ENCODE measurements at places on chromosomes 3 and 15. TPM values are rescaled to one million over a fixed set of nuclear protein-coding genes. Genes with fewer than 3 reads are reported as not detected.

Gene GALNT15
- not detected for total RNA-seq

Gene KNG1
- not detected for total RNA-seq

Gene SI
- not detected for total RNA-seq

DNA sequence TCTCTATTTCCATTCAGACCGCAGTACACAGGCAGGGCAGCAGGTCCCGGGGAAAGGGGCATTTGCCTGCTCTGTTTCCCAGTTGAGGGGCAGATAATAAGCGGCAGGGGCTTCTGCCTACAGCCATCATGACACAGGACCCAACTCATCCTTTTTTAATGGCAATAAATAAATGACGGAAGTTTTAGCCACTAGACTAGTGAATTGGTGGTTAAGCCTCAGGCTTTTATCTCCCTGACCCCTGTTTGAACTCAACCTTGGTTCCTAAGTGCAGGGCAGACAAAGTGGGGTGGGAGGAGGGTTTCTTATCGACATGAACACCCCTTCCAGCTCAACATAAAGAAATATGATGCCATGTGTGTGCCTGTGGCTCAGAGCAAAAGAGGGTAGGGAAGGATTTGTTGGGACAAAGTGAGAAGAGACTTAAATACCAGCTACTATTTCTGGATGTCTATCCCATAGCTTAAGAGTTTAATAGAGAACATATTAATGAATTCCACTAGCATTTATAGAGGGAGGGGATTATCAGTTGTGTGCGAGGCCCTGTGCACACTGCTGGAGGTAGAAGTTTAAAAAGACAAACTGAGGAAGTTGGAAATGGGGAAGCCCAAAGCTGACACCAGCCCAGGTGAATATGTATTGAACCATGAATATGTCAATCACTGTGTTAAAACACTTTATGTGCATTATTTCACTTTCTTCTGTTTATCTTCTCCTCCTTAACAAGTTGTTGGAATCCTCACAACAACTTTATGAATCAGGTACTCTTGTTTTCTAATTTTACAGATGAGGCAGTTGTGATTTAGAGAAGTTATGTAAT lies 939.4 kb downstream of the MCTP2 start:
- no peak for DNase-seq

DNA sequence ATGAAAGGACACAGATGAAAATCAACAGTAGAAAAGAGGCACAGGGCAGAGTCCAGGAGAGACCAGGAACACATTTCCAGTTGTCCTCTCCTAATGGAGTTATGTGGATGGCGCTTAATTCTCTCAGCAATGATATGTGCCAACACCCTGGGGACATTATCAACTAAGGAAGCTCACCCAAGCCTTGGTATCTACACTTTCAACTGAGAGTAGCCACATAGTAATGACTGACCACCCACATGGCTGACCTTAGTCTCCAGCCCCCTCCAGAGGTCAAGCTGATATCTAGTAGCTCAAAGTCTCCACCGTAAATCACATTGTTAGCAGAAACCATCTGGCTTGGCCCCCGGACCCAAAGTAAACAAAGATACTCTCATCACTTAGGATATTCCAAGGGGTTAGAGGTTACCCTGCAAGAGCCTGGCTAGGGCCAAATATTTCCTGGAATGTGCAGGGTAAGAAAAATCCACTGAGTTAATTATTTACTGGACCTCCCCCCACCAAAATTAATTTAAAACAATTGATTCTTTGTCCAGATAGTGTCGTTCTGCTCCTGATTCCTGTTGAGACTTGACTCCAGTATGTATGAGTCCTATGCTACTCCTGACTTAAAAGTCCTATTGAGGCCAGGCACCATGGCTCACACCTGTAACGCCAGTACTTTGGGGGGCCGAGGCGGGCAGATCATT lies 24.8 kb downstream of the GABRR3 start:
- DNase-seq, result no peak

DNA sequence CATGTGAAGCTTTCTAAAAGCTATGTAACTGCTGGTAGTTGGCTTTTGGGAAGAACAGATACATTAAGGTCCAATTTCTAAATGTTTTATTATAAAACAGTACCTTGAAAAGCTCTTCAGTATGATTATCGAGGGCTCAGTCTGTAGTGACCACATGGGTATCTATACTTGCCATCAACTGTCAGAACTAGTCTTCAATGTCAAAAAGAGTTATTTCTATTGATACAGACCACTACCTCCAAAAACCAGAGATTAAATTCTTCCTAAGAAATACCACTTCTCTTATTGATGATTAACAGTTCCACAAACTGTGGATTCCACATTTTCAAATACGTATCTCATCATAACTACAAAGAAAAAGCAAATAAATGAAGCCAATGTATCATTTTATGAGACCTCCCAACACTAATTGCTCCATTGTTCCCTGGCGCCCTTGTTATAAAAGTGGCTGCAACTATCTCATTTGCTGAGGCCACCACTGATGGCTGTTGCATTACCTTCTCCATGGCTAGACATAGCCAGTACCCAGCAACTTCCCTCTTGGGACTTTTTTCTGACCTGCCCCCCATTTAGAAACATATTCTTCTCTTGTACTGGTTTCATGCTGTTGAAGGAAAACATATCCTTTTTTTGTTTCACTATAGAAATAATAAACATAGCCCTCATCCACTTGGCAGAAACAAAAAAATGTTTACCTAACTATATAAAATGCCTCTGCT lies 33.9 kb upstream of the MBNL1 start:
- no peak for DNase-seq

Data from A172 (cell line).